ENCODE measurements at places on chromosomes 5 and 9.

GRCh38 chr9:5958273-5958672, 57.2 kb downstream of the RANBP6 start:
- DNase-seq = no peak

DNA sequence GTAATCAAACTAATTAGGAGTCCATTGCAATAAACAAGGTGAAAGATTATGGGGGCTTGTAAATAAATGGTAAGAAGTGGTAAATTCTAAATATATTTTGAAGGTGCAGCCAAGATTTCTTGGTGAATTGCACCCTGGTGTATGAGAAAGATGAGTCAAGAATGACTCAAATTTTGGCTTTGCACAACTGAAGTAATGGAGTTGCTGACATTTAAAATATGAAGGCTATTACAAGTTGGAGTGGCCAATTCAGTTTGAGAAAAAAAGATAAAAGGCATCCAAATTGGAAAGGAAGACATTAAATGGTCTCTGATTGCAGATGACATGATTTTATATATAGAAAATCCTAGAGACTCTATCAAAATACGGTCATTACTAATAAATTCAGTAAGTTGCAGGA, 2330.6 kb downstream of the MAT2B start:
- no peak for DNase-seq

DNA sequence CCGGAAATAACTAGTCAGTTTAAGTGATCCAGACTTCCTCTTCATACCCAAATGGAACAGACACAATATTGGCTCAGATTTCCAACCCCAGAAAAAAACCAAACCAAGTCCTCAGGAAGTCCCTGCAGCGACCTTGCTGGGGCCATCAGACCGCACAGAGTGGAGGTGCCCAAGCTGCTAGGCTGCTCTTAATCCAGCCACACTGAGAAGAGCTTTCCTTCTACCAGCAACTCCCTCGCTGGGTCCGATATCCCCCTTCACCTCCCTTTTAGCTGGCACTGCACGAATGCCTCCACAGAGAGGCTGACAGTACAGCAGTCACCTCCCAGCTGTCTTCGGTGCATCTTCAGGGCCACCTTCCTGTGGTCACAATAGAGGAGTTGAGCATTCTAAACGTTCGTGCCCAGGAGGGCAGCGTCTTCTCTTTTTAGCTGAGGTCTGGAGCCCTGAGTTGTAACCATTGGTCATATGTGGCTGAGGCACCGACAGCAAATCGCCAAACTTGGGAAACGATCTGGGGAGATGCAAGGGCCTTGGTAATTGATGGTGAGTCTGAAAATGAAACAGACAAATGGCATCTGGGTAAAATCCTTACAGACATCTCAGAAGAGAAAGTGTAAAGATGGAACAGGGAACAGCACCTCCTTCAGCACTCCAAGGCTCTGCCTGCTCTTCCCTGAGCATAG, 5.7 kb downstream of the NAIF1 start:
- DNase-seq = no peak

DNA sequence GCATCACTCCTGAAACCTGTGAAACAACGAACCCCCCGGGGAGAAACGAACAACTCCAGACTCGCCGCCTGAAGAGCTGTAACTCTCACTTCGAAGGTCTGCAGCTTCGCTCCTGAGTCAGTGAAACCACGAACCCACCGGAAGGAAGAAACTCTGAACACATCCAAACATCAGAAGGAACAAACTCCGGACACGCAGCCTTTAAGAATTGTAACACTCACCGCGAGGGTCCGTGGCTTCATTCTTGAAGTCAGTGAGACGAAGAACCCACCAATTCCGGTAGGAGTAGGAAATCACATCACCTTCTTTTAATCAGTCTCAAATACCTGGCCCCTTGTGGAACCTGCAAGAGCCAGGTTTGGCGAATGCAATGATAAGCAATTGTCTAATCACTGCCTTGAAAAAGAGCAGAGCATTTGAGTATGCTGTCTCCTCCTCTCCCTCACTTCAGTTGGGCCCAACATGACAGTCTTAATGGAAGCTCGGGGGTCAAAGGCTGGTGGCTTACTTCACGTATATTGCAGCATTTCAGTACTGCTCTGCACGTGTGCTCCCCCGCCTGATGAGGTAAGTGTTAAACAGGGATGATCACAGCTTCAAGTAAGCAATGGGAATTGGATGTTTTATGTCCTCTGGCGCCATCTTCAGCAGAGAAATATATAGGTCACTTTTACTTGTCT, 473 bp downstream of the IRGM start:
- DNase-seq = peak; percentile 62

DNA sequence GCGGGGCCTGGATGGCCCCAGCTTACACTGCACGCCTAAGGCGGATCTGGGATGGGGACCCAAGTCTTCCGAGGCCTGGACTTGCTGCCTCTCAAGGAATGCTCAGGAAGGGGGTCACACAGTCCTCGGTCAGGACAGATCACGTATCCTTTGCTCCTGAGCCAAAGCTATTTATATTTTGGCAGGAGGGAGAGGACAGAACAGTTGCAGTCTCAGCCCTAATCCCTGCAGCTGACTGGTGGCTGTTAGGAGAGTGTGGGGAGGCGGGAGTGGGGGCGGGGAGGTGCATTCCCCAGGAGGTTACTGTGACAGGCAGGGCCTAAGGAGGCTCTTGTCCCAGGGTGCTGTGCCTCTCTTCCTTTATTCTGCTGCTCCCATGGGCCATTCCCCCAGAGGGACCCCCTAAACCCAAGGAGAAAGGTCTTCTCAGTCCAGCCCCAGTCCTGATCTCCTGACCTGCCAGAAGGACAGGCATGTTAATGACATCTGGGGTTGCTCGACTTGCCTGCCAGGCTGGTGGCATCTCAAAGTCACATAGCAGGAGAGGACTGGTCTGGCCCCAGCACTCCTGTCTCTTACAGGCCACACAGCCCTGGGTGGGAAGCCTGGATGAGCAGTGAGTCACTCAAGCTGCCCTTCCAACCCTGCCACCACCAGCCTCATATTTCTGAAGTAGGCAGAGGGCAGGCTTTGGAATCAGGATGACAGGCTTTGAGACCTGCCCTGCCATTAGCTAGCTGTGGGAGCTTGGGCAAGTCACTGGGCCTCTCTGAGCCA, 51.9 kb downstream of the COL27A1 start:
- no peak for DNase-seq

- DNase-seq = peak; percentile 50
These were observed 54.8 kb upstream of the CDKN2AIPNL start for GRCh38 chr5:134466241-134467069.

DNA sequence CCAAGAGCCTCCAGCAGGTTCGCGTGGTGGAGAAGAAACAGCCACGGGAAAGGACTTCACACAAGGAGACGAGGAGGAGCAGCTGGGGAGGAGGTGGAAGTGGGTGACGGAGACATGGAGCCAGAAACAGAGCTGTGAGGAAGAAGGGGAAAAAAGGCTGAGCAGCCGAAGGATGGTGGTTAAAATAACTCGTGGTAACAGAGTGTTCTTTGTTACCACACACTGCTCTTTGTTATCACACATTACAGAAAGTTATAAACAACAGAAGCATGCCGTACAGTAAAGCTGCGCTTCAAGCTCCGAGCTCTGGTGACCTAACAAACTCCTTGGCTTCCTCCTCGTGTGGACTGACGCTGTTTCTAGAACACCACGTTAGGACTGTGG, 215.4 kb downstream of the GLIS3 start:
- DNase-seq = no peak

- peak; percentile 57 for DNase-seq
These were observed at the start of gene CDKN2A for GRCh38 chr9:21993893-21994555. TSS of gene CDKN2A (minus strand) at chr9:21994392.

DNA sequence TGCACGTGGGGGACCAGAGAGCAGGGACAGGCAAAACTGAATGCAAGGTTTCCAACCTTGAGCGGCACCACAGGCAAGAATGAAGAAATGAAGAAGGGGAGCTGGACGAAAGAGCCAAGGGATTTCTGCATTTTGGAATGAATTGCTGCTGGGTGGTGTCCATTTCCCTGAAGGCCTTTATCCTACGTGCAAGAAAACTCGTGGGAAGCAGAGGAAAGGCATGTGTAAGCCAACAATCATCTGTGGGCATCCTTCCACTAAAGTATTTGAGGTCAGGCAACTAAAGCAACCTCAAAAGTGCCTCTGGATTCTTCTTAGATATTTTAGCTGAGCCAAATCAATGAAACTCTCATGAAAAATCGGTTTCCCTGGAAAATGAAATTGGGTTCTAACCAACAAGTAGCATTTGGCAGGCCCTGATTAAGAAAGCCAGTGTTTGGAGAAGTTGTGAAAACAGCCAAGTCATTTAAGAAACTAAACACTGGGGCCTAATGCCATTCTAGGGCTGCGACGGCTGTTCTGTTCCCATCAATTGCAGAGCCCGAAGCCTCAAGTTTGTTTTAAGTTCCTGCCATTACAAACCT, 4.7 kb upstream of the TGFBI start:
- DNase-seq = no peak

- DNase-seq = no peak
These were observed 3.5 kb downstream of the LHX2 start for GRCh38 chr9:124014956-124015660.

GRCh38 chr5:73781107-73781768, 155.2 kb downstream of the ARHGEF28 start:
- DNase-seq = no peak

DNA sequence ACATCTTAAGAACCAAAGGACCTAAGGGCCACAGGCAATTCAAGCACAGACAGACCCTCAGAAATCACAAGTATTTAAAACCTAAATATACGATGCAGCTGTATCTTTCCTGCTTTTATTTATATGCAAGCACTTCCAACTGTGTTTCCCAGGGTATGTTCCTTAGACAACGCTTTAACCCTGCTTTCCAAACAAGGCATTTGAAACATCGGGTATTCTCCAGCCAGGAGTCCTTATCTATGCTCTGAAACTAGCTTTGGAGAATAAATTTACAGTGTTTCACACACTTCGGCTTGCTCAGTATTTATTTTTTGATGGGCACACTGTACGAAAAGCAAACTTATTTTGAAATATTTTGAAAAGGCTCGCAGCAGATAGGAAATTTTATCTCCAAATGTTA, 13.5 kb downstream of the NR6A1 start:
- DNase-seq = no peak

GRCh38 chr5:139501381-139501780, 18.8 kb upstream of the STING1 start:
- no peak for DNase-seq

DNA sequence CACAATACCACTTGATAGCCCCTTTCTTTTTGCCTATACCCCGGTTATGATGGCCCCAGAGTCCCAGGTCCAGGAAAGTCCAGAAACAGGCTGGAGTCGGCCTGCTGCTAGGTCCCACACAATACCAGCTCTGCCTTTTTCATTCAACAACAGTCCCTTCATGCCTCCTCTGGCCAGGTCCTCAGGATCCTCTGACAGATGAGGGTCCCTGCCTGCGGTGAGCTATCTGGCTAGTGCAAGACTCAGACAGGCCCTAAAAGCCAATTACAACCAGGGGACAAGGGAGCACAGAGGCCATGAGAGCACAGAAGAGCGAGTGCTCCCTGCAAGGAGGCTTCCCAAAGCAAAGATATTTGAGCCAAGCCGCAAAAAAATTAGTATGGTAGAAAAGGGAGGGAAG, 84.8 kb upstream of the ZBTB43 start:
- DNase-seq = no peak

GRCh38 chr5:146644831-146645230, 128.8 kb upstream of the GPR151 start:
- no peak for DNase-seq
